GM03348 (cell line): ENCODE measurements at places on chromosomes 5 and 9.

DNA sequence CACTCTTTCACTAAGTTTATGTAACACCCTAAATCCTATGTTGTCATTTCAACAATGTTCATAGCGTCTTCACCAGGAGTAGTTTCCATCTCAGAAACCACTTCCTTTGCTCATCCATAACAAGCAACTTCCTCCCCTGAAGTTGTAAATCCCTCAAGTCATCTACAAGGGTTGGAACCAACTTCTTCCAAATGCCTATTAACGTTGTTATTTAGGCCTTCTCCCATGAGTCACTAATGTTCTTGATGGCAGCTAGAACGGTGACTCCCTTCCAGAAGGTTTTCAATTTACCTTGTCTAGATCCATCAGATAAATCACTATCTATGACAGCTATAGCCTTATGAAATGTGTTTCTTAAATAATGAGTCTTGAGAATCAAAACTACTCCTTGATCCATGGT, 73.3 kb upstream of the TARS1 start:
- DNase-seq, result no peak

- DNase-seq, result peak; percentile 28
Measured at GRCh38 chr5:5335700-5336264, 86.7 kb upstream of the ICE1 start.

DNA sequence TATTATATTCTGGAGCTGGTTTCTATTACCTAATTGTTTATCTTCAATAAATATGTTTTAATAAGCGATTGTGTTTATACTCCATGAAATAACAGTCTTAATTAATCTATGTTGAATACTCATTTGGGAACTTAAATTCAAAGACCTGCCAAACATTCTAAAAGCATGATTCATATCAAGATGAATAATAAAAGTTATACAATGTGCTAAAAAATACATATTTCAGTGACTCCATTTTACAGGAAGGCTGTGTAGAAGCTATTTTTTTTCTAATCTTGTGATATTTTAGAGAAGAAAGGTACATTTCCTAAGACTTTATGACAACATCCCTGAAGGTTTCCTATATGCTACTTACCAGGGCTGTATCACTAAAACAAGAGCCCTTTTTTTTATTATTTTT, 417.9 kb downstream of the NFIB start:
- no peak for DNase-seq

DNA sequence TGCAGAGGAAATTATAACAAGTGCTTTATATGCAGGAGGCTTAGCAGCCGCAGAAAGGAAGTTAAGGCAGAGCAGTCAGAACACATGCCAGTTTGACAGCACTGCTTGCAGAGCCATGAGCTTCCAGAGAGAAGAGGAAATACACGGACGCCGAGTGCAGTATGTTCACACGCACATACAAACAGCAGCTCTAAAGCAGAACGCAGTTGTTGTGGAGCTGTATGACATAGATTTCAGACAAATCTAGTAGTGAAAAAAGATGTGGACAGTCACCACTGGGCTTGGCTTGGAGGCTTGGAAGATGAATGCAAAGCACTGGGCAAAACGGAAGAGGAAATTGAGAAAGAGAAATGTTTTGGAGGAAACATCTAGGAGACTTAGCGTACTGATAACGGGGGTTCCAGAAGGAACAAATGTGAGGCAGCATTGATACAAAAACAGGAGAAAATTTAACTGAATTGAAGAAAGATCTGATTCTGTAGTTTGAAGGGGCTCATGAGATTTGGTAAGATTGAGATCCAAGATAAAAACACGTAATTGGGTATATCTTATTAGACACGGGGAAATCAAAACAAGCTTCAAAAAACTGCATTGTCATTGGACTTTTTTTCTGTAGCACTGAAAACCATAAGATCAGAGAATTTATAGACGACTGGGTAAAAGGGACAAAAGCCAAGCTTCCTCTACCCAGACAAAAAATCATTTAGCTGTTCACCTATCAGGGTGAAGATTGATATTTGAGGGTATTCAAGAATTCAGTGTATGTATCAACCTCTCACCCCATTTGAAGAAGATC, 19.6 kb upstream of the ROPN1L start:
- no peak for DNase-seq

- DNase-seq, result no peak
Measured at GRCh38 chr5:133405275-133406034, 206.9 kb downstream of the FSTL4 start.

DNA sequence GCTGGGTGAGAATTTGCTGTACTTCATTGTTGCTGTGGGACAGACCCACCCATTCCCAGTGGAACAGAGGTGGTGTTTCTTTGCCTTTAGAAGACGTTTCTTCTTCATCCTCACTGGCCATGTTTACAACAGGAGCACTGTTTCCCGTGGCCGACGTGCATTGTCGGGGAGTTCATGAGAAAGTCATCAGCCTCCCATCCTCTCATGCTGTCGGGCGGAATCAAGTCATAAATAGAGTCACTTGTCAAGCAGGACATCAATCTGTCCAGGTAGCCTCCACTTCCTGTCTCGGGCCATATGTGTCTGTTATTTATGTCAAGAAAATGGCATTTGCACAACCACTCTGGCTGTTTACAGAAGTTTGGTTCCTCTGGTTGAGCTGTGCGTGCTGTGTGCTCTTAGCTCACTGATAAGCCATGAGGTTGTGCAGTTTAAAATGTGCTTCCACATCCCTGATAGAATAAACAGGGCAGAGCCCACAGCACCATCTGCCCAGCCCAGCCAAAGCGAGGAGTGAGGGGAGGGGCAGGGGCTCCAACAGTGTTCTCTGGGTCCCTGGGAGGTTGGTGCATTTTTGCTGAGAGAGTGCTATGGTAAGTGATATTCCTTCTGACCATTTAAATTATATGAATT, 401.9 kb upstream of the IRX2 start:
- no peak for DNase-seq

GRCh38 chr5:178529080-178529479, 61.1 kb downstream of the COL23A1 start:
- DNase-seq, result no peak

GRCh38 chr9:89536145-89536574, 38.2 kb upstream of the SEMA4D start:
- DNase-seq, result no peak

DNA sequence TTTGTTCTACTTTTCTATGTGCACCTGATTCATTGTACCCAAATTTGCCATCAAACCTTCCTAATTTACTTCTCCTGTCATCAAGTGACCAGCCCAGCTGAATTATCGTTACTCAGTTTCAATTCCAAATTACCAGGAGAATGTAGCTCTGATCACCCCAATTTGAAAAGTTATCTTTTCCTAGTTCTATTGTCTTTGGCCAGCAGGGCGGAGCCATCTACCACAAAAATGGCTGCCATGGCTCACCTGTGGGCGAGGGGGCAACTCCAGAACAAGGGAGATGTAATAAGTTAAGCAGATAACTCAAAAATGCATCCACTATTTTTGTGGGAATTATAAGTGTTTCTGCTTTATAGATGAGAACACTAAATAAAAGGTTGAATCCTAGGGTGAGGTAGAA, 133.8 kb upstream of the MOCS2 start:
- no peak for DNase-seq

- peak; percentile 40 for DNase-seq
Measured at GRCh38 chr5:2017540-2018389, 135.0 kb upstream of the IRX4 start.

DNA sequence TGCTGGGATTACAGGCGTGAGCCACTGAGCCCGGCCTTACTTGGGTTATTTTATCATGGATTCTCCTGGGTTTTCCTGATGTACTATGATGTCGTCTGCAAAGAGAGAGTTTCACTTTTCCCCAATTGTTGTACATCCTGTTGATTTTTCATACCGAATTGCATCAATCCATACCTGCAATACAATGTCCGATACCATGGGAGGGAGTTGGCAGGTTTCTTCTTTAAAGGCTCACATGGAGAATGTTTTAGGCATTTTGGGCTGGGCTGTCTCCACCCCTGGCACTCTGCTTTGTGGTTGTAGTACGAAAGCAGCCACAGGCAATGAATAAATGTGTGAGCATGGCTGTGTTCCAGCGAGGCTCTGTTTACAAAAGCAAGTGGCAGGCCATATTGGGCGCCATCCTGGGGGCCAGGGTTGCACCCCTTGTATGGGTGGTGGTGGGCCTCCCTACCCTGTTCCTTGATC, 35.1 kb upstream of the EXOC3 start:
- DNase-seq, result no peak

- no peak for DNase-seq
Measured at GRCh38 chr5:136979131-136979530, 520.0 kb downstream of the SPOCK1 start.

DNA sequence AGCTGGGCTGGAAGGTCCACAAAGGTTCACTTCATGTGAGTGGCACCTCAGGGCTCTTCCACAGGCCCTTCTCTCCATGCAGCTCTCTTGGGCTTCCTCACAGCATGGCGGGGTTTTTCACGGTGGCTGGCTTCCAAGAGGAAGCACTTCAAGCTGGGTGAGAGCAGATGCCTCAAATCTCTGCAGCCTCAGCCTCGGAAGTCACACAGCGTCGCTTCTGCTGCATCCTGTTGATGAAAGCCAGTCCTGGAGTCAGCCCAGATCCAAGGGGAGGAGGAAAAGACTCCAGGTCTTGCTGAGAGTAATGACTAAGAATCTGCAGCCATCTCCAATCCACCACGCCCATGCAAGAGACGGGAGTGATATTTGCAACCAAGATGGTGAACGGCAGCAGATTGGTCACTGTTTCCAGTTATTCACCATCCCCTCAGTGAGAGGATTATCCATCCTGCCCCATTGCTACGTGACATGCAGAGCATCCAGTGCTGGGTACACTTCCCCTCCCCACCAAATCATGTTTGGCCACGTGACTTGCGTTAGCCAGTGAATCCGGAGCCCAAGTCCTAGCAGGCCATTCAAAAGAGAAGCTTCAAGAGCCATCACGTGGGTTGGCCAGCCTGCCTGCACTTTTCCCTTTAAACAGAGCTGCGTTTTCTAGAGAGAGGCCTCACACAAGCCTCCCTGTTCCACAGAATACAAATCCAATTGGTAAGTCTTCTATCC, 173.9 kb downstream of the C9orf50 start:
- no peak for DNase-seq

- no peak for DNase-seq
Measured at GRCh38 chr5:33637011-33637410, 196.2 kb downstream of the TARS1 start.

DNA sequence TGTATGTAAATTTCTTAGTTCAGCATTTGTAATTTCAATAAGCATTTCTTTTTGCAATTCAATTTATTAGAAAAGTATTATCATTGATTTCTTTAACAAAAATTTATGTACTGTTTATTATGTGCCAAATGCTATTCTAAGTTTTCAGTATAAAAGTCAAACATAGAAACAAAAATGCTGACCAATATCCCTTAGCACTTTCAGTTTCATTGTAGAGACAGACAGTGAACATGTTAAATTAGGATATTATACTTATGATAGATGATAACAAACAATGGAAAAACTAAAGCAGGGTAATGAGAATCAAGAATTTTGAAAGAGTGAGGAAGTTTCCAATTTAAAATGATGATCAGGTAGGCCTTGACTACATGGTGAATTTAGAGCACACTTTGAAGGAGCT, 1106.0 kb downstream of the TAF11L14 start:
- DNase-seq, result no peak
